ENCODE measurements at places on chromosomes 11 and 22.

DNA sequence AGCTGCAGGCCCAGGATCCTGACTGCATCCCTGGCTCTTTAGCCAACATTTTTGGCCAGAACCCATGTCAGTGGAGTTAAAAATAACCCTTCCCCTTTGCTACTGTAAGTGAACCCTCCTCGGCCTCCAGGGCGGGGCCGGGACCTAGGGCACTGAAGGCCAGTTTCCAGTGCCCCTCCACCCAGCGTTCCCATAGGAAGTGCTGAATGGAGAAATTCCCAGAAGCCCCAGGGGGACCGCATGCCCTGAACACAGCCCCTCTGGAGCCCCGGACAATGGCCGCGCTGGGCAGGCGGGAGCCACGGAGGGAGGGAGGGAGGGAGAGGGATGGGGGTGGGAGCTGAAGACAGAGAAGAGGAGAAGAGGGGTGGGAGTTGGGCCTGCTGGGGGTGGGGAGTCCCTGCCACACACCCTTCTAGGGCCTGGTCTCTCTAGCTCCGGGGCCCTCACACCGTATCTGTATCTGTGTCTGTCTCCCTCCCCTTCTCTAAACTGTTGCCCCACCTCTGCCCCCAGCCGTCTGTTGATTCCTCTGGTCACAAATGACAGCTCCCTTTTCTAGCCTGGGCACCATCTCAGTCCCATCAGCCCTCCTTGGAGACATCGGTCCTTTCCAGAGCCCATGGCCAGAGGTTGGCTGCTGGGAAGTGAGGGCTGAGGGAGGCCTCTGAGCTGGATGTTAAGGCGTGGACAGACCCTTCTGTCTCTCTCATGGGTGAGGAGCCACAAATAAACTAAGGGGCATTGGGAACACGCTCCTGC is 10.9 kb downstream of the PDGFB start:
- no peak for DNase-seq

DNA sequence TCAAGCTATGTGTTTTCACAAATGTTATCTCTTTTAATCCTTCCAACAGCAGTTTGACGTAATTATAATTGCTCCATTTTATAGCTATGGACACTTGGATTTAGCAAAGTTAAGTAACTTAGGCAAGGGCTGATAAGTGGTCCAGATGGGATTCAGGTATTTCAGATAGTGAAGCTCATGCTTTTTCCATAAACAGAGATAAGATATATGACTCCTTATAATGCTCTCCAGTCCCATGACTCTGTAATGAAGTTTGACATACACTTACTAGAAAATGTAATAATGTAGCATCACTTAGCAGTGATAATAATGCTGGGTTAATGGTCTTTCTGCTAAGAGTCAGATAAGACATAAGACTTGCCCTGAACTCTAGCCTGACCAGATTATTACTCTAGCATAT is 892.1 kb downstream of the LRRC4C start:
- no peak for DNase-seq

- no peak for DNase-seq
Measured at GRCh38 chr22:45905924-45906865, 70.8 kb downstream of the WNT7B start.

DNA sequence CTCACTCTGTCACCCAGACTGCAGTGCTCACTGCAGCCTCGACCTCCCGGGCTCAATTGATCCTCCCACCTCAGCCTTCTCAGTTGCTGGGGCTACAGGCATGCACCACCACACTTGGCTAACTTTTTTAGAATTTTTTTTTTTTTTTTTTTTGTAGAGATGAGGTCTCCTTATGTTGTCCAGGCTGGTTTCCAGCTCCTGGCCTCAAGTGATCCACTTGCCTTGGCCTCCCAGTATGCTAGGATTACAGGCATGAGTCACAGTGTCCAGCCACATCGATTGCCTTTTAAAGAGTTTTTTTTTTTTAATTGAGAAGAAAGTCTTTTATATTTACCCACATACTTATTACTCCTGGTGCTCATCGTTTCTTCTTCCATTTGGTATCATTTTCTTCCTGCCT is 30.0 kb downstream of the PARVG start:
- DNase-seq: no peak

- peak; percentile 38 for DNase-seq
Measured at GRCh38 chr22:33209930-33210784, 152.0 kb upstream of the SYN3 start.

GRCh38 chr22:35538801-35539321 is 1.8 kb upstream of the RASD2 start:
- no peak for DNase-seq

DNA sequence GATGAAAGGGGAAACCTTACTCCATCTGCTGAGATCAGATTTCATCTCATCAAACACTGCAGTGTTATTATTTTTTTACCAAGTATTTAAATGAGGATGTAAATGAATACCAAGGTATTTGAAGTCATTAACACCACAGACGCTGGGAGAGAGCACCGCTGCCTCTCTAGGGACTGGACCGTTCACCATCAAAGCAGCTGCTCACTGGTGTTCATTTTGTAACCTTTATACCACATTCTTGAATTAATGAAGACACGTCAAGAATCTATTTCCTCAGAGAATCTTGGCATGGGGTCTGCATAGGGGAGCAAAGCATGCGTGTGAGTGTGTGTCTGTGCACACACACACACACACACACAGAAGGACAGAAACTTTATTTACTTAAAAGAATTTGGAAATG is 15.6 kb downstream of the SIAE start:
- DNase-seq: peak; percentile 10

- DNase-seq: no peak
Measured at GRCh38 chr11:92626624-92627023, 342.8 kb upstream of the MTNR1B start.

- DNase-seq: no peak
Measured at GRCh38 chr11:62547691-62548281, 1.2 kb upstream of the AHNAK start.

DNA sequence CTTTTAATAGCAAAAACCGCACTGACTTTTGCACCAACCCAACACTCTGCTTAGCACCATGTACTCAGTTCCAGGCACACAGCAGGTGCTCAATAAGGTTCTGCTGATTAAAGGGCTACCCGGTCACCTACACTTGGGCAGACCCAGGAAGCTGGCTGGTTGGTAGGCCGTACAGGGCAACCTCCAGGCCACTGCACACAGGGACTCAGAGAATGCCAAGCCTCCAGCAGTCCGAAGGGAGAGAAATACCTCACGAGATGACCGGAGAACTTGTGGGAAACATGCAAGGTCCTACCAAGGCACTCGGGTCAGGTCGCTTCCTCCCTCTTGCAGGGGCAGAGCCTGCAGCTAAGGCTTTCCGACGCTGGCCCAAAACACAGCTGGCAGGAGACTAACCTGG is 109.2 kb downstream of the MICAL3 start:
- DNase-seq: no peak

DNA sequence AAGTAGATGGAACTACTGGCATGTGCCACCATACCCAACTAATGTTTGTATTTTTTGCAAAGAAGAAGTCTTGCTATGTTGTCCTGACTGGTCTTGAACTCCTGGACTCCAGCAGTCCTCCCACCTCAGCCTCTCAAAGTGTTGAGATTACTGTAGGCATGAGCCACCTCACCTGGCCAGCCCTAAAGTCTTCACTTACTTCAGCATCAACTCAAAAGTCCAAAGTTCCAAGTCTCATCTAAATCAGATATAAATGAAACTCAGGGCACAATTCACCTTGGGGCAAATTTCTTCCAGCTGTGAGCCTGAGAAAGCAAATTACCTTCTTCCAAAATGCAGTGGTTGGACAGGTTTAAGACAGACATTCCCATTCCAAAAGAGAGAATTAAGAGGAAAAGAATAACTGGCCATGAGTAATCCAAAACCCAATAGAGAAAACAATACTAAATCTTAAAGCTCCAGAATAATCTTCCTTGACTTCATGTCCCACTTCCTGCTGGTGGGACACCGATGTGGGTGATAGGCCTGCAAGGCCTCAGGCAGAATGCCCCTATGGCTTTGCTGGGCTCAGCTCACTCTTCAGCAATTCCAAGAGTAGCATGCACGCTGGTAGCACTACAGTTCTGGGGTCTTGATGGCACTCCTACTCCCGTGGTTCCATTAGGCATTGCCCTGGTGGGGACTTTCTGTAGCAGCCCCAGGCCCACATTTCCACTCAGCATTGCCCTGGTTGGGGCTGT is 50.3 kb downstream of the TUG1 start:
- no peak for DNase-seq

DNA sequence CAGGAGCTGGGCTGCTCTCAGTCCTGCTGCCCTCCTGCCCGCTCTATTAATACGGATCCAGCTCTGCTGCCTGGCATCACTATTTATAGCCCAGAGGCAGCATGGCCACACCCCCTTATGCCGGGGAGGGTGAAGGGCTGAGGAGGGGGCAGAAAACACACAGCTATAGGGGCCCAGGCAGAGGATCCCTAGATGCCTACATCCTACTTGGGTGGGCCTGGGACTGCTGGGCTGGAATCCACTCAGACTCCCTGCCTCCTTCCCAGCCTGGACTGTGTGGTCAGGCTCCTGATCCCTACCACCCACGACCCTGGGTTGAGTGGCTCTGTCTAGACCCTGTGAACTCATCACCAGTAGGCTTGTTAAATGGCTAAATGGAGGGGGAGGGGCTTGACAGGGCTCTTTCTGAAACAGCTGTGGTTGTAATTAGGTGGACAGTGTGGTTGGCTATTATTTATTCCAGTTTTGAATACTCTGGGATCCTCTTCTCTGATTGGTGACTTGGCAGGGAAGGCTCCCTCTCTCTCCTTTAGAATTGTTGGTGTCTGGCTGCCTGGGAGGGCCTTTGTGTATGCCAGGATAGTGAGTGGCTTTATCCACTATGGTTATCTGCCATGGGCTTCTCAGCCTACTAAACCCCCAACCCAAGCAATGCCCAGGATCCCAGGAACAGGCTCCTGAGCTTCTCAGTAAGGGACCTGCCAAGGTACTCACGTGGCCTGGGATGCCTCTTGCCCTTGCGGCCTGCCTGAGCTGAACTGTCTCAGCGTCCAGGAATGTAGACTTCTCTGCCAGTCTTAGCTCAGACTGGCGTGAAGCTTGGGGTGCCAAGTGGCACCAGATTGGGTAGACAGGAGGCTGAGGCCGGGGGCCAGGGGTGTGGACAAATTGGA is 15.2 kb downstream of the PHLDB1 start:
- DNase-seq: peak; percentile 96

GRCh38 chr22:46467006-46467405 is 70.4 kb downstream of the CELSR1 start:
- DNase-seq: no peak

GRCh38 chr11:96197801-96198701 is 144.9 kb downstream of the MAML2 start:
- no peak for DNase-seq

DNA sequence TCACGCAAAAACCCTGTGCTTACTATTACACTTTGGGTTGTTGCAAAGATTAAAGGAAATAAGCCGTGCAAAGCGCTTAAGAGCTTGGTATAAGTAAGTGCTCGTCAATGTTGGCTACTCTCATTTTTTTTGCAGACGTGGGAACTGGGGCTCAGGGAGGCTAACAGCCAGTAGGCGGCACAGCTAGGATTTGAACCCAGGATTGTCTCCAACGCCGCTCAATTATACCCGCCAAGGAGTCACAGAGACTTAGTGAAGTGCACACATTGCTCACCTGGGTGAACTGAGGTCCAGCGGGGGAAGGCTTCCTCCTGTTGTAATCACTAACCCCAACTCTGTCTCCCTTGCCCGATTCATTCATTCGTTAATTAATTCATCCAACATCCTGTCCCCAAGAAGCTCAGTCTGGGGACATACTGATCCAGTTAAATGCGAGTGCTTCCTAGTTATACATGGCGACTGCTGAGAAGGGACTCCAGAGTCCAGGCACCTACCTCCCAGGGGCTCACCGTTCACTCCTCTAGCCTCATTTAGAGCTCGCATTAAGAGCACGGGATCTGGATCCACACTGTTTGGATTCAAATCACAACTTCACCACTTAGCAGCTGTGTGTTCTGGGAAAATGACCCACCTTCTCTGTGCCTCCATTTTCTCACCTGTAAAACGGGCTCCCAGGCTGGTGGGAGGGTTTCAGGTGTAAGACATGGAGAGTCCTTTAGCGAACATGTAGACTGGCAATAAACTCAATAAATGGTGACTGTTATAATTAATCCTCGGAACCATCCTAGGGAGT is 838 bp upstream of the MTFP1 start:
- DNase-seq: no peak

DNA sequence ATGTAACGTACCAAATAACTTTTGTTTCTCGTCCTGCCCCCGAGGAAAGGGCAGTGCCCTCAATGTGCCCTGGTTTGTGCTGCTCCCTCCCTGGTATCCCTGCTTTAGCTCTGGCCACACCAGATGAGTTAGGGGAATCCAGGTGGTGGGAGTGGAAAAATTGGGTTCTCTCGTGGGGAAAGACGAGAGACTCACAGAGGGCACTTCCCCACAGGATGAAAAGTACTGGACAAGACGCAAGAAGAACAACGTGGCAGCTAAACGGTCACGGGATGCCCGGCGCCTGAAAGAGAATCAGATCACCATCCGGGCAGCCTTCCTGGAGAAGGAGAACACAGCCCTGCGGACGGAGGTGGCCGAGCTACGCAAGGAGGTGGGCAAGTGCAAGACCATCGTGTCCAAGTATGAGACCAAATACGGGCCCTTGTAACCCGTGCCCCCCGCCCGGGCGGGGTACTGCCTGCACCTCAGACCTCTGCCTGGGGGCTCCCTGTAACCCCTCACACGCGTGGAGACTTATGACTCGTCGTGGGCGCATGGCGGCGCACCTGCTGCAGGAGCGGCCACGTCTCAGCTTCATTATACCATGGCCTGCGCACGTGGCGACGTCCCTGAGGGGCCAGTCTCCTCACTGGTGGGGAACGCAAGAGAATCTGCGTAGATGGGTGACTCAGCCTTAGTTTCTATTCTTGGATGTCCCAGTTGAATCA is 13.9 kb downstream of the TEF start:
- DNase-seq: no peak

GRCh38 chr22:46851941-46852340 is 89.5 kb downstream of the TBC1D22A start:
- no peak for DNase-seq

GRCh38 chr11:30326114-30326778 is 3.3 kb downstream of the ARL14EP start:
- DNase-seq: no peak

DNA sequence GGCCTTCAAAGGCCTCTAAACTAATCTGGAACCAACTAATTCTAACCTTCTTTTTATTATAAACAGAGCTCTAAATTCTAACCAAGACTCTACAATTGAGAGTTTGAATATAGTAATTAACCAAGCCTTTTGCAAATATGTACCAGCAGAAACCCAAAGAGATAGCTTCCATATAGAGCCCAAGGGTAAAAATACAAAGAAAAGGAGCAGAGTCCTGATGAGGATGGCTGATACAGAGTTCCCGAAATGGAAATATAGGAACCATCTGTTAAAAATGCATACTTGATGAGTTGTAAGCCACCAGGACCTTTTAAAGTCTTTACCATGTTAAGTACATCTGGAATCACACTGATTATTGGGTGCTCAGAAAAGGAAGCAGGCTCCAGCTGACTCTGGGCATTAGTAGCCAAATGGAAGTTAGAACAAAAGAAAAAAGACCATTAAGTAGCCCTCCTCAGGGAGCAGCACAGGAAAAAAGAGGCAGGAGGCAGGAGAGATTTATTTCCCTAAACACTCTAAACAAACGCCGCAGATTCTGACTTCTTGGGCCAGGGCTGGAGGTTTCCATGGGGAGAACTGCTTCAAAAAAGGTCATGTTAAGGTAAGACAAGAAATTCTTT is 463.1 kb upstream of the FAT3 start:
- no peak for DNase-seq

- no peak for DNase-seq
Measured at GRCh38 chr11:125176866-125177265, 12.3 kb downstream of the PKNOX2 start.

- DNase-seq: no peak
Measured at GRCh38 chr22:24091551-24092420, 80.7 kb downstream of the CABIN1 start.

GRCh38 chr11:40139066-40139465 is 1320.4 kb downstream of the LRRC4C start:
- peak; percentile 40 for DNase-seq
